ENCODE measurements at places on chromosomes 11 and 22.

DNA sequence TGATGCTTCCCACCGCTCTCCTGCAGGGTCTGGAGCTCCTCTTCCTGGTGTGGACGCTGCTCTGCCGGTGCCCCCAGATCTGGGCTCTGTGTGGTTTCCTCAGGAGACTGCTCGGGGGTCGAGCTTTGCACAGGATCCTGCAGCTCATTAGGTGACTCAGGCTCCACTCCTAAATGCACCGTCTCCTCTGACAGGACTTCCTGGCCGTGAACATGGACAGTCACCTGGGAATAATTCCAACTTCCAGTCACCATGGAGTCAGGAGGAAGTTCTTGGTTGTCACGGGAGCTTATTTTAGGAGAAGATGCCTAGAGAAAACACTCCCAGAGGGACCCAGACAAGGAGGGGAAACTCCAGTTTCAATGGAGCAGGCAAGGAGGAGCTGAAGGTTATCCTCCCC is 11.9 kb downstream of the ZNF202 start:
- no peak for DNase-seq

DNA sequence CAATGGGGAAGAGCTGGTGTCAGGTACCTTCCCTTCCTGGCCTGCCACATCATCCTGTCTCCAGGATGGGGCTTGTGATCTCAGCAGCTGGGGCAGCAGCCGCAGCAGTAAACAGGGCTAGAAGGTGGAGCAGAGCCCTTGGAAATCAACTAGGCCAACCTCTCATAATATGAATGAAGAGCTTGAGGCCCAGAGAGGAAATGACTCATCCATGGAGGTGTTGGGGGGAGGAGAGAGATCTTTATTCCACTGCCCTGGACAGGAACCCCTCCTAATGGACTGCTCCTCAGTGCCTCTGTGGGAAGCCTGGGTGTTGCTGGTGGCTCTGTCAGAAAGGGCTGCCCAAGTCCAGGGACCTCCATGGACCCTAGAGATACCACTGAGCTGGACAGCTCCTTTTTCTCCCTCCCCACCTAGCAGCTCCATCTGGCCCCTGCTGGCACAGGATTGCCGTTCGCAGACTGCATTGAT is 111.8 kb downstream of the OSBP2 start:
- no peak for DNase-seq

- DNase-seq, result no peak
These were observed 160.8 kb upstream of the NECTIN1 start for GRCh38 chr11:119889728-119890280.

- DNase-seq, result no peak
These were observed 15.0 kb upstream of the NFRKB start for GRCh38 chr11:129910360-129910759.

- no peak for DNase-seq
These were observed 9.9 kb downstream of the MTMR2 start for GRCh38 chr11:95913830-95914615.

GRCh38 chr11:103768816-103769215 is 267.6 kb upstream of the DDI1 start:
- DNase-seq, result no peak

All from activated CD4-positive, CD25-positive, alpha-beta regulatory T cell (primary cell).